ENCODE measurements at places on chromosomes 1 and 21. TPM values are rescaled to one million over a fixed set of nuclear protein-coding genes. Genes with fewer than 3 reads are reported as not detected.

SNIP1 gene
- 15.6 TPM for total RNA-seq

MSH4 gene
- 0.35 TPM for total RNA-seq

PPIH gene
- 20.9 TPM for total RNA-seq

AMIGO1 gene
- total RNA-seq = 2.1 TPM

KCNC4 gene
- total RNA-seq = 1.2 TPM

CYP4B1 gene
- total RNA-seq = not detected

NPHS2 gene
- total RNA-seq = not detected

LCE3E gene
- total RNA-seq = not detected

AGO4 gene
- 13.0 TPM for total RNA-seq

CEP85 gene
- total RNA-seq = 2.3 TPM
